ENCODE measurements at places on chromosomes 3 and 15. TPM values are rescaled to one million over a fixed set of nuclear protein-coding genes. Genes with fewer than 3 reads are reported as not detected.

DNA sequence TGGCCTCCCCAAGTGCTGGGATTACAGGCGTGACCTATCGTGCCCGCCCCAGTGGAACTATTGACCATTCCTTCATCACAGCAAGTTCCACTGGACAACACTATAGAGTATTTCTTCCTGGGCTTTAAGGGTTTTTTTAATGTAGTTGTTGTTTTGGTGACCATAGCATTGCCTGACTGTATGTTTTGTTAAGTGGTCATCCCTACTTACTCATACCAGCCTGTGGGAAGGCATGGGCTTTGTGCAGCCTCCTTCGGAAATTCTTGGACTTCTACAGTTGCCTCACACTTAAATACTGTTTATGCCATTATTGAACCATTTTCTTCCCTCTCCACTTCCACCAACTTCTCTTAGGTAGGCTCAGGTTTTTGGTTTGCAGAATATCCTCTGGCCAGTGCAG lies 19.9 kb upstream of the ALPK3 start:
- no peak for DNase-seq

DNA sequence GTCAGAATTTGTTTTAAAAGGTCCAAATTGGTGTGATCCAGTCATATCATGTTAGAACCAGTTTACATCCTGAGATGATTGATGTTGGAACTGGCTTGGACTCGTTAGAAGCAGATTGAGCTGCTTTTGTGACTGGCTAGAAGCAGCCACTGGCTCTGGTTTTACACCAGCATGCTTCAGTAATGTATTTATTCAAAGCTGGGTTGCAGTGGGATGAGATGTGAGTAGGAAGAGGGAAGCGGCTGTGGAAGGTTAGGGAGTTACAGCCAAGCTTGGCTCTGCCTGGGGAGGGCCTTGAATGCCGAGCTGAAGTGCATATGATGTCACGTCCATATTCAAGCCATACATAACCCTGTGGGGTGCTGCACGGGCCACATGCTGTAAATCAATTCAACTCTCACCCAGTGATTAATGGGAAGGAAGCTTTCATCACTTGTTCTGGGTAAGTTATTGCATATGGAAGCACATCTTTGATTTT lies 104.0 kb upstream of the SMAD3 start:
- DNase-seq: no peak

Gene PAQR5
- polyA plus RNA-seq: 1.1 TPM

Gene ALDH1A2
- polyA plus RNA-seq: 0.58 TPM

Gene CCNB2
- 68.9 TPM for polyA plus RNA-seq

Gene PLA2G4E
- not detected for polyA plus RNA-seq

GRCh38 chr3:29331456-29332194 lies 50.8 kb downstream of the RBMS3 start:
- DNase-seq: no peak

DNA sequence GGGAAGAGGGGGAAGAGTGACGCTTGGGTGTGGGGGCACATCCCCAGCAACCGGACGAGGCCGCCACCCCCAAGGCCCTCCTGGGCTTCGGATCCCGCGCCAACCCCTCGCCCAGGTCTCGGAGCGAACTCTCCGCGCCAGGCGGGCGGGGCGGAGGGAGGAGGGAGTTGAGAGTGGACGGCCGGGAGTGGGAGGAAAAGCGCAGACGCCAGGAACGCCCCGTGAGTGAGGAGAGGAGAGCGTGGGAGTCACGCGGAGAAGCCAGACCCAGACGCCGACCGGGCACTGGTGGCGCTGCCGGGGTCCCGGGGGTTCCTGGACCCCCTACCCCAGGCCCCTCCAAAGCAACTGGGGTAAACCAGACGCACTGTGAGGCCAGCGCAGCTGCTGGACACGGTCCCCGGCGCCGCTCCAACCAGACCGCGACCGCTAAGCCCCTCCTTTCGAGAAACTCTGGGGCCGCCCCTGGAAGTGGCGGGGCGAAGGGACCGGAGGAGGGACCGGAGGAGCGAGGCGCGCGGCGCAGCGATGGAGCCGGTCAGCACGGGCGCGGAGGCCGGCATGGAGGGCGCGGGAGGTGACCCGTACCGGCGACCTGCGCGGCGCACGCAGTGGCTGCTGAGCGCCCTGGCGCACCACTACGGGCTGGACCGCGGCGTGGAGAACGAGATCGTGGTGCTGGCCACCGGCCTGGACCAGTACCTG lies at the start of gene EFCC1:
EFCC1 (plus strand) TSS at position 204 of the 705 bp plus-strand sequence; CDS start at position 529, 325 bp downstream.
- peak; percentile 71 for DNase-seq

Gene AHSG
- not detected for polyA plus RNA-seq

DNA sequence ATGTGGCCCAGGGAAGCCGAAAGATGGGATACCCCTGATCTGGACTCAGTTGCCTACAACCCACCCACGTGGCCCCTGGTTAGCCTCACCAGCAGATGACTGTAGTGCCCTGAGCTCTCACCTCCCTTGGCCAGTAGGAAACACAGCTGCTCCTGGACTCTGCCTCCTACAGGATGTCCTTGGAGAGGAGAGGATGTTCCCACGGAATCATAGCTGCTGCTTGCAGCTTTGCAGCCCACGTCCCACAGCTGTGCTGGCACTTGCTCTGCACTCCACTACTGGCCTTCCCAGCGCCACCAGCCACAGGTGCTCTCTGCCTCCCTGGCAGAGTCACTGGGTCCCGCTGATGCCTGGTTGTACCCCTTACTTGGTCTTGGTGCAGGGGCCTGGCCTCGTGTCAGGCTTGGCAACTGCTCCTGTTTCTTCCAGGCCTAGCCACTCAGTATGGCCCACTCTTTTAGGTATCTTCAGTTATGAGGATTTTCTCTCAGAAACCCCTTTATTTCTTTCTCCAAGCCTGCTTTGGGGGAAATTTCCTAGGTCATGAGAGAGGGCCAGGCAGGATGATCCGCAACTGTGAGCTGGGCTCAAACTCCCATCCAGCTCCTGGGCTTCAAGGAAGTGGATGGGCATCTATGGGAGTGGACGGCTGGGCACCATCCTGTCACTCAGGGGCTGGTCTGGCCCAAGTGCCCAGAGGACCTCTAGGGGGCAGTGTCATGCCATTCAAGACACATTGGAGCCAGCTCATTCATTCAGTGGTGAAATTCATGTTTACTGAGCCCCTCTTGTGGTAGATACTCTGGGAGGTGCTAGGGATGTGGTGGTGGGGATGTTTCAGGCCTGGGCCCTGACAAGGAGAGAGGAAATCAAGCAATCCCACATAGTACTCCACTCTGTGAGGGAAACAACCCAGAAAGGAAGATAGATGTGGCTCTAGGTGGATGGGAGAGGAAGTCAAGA lies 16.2 kb upstream of the VILL start:
- DNase-seq: peak; percentile 54

DNA sequence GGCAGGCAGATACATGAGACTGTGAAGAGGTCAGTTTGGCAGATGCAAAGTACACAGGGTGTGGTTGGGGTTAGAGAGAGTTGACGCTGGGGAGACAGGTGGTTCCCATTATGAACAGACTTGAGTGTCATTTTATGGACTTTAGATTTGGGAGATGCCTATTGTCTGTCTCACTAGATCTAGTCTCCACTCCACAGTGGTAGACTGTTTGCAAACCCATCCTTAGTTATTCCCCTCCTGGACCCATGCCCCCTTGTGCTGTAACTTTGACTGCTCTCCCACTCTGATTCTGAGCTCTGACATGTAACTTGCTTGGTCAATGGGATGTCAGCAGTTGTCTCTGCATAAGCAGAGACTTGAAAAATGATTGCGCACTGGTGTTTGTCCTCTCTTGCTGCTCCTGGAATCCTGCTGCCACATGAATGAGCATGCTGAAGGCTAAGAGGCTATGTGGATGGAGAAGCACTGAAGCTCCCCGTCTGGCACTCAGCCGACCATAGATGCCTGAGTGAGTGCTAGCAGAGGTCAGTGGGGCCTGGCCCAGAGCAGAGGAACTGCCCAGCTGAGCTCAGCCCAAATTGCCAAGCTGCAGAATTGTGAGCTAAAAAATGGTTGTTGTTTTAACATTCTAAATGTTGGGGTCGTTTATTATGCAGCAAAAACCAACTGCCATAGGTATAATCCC lies 88.2 kb downstream of the FAM43A start:
- DNase-seq: no peak

DNA sequence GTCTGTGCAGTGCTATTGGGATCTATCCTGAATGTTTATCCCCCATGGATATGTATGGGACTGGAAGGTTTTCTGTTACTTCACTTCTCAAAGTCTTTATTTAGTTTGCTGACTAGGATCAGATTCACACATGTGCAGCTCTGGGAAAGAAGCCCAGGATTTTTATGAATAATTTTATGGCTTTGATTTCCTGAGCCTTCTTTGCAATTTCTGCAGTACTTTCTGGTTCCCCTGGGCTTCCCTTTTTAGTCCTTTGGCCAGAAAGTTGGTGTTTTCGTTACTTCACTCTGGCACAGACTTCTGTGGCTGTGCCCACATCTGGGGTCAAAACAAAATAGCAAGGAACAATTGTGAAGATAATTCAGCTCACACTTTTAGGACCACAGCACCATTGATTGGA lies 721.0 kb downstream of the OTOL1 start:
- DNase-seq: no peak

Gene APH1B
- polyA plus RNA-seq: 12.2 TPM

DNA sequence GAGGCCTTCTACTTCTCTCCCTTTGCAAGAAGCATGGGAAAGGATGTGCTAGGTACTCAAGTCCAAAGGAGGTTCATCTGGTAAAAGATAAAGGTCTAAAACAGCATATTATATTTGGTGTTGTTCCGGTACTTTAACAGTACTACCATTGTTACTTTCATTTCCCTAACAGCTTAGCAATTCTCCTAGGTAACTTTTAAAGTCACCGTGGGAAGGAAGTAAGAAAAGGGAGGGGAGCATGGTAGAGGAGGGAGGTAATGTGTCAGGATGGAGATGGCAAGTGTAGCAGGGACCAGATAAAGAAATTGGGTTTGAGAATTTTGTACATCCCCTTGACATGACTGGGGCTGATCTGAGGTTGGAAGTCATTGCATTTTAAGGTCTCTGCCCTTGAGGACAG lies 89.4 kb upstream of the SKOR1 start:
- DNase-seq: no peak

DNA sequence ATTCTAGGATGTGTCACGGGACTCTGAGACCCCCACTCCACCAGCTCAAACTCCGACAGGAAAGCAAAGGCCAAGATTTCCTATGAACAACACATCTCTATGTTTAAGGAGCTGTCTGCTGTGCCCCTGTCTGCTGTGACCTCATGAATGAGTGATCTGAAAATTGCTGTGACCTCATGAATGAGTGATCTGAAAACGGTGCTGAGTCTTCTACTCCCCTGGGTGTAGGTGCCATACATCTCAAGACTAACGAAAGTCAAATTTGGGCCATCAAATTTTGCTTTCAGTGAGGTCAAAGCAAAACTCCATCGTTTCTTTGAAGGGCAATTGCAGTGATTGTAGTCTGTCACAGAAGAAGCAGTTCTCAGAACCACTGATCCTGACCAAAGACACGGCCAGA lies 24.4 kb downstream of the IL5RA start:
- DNase-seq: no peak

DNA sequence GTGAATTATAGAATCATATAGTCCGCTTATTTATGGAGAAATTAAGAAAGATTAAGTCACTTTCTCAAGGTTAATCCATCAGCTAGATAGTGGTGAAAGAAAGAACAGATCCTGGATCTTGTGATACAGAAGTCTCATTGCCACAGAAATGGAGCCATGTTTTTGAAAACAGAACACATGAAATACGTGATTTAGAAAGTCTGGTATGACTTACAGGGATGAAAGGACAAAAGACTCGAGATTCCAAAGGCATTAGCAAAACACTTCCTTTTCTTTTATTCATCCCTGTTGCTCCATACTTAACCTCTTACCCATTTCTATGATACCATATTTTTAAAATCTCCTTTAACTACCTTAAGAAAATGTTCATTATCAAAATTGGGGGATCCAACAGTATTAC lies 40.0 kb upstream of the TEX9 start:
- DNase-seq: no peak

Gene ZNF774
- 2.3 TPM for polyA plus RNA-seq

DNA sequence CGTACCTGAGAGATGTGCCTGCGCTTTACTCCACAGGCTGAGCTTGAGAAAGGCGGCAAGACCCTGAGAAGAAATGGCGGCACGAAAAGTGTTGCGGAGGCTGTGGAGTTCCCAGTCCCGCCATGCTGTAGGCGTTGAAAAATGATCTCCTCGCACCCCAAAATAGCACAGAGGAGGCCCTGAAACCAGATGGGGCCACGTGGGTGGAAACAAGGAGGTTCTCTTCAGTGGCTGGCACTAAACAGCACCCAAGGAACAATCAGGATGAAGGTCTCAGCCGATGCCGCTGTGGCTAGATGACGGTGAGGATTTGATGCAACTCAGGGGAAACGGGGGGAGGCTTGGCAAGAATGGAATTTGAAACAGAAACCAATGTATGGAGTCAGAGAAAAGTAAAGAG lies 57.3 kb downstream of the TMEM212 start:
- no peak for DNase-seq

DNA sequence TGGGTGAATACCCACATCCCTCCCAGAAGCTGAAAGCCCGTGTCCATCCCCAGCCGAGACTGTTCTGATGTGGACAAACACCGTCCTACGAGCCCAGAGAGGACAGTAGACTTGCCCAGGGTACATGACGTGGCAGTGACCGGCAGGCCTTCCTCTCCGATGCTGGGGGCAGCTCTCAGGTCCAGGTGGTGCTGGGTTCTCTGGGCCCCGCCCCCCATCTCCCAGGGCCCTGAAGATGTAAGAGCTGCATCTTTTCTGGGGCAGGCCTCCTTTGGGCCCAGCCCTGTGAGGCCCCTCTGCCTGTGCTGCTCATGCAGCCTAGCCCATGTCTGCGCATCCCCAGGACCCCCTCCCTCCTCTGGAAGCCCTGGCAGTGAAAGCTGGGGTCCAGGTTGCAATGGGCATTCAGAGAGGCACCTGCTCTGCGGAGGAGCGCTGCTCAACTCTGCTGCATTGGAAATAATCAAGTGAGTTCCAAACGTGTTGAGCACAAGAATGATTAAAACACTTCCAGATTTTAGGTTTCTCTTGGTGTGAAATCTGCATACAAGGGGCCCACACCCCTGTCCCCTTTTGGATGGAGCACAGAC lies 71.9 kb downstream of the FBLN2 start:
- DNase-seq: no peak

GRCh38 chr3:120396469-120396868 lies 47.3 kb upstream of the LRRC58 start:
- no peak for DNase-seq

Gene PPP1R14D
- polyA plus RNA-seq: 0.66 TPM

Gene SHF
- 93.7 TPM for polyA plus RNA-seq

Gene C3orf49
- polyA plus RNA-seq: not detected

Gene CLRN1
- polyA plus RNA-seq: not detected

- DNase-seq: peak; percentile 45
These were observed 69.0 kb downstream of the SLMAP start for GRCh38 chr3:57825116-57825515.

DNA sequence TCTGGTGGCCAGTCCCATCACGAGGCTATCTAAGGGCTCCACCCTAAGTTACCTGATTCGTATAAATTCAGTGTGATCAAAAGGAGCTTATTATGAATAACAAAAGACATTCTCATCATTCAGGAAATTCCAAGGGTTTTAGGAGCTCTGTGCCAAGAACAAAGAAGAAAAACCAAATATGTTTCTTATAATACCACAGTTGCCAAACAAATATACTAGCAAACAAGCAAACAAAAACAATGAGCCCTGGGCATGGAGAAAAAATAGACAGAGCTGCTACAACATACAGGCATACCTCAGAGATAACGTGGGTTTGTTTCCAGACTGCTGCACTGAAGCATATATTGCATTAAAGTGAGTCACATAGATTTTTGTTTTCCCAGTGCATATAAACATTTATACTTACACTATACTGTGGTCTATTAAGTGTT lies 20.2 kb upstream of the CFAP161 start:
- DNase-seq: no peak

GRCh38 chr3:30826531-30826942 lies 67.9 kb downstream of the GADL1 start:
- peak; percentile 69 for DNase-seq

Gene TMF1
- polyA plus RNA-seq: 2.5 TPM

- no peak for DNase-seq
These were observed 165.3 kb upstream of the BHLHE40 start for GRCh38 chr3:4813909-4814304.

Measured in brain (organoid and tissue), 16 donors.